ACHN (cell line): ENCODE measurements at places on chromosomes 2 and 18.

- DNase-seq, result no peak
Observed at GRCh38 chr2:28038722-28039121, 148.2 kb downstream of the BABAM2 start.

DNA sequence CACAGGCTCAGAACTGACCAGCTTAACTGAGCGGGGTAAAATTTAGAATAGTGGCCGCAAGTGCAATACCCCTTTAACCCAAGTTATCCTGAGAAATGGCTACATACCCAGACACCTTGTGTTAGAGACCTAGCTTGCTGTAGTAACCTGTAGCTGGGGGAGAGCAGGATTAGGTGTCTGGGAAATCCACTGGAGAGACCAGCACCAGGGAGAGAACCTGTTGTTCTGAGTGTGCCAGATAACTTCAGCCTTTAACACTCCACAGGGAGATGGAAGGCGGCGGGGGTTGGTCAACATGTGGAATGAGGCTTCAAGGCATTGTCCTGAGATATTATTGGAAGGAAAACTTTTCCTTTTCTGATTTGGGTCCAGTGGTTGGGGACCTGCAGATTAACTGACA, 356.0 kb downstream of the PTPRM start:
- no peak for DNase-seq

GRCh38 chr2:148501545-148501944, 143.0 kb upstream of the EPC2 start:
- DNase-seq, result no peak

DNA sequence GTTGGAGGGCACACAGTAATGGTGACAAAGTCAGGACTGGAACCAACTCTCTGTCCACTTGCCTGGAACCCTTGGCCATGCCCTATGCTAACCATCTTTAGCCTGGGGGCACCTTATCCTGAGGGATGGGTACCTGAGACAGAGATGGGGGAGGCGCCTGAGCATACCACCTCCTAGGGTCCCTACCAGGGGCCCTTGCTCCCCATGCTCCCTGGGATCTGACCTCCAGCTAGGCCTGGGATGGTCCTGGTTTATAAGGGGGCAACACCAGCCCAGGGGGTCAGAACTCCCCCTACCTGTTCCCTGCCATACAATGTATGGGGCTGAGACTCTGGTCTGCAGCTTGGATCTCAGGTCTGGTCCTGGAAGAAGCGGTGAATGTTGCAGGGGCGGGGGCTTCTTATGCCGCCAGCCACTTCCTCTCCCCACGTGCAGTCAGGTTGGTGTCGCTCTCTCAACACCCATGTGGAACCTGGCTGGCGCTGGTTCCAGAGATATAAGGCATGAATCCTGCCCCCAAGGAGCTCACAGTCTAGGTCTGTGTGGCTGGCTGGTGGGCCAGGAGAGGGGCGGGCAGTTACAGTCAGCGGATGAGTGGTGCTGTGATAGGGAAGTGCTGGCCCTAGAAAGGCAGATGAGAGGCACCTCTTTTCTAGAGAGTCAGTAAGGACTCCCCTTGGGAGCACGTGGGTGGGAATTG, 3.8 kb upstream of the TOGARAM2 start:
- no peak for DNase-seq

- peak; percentile 56 for DNase-seq
Observed at GRCh38 chr2:100742277-100743254, 77.4 kb upstream of the NPAS2 start.

DNA sequence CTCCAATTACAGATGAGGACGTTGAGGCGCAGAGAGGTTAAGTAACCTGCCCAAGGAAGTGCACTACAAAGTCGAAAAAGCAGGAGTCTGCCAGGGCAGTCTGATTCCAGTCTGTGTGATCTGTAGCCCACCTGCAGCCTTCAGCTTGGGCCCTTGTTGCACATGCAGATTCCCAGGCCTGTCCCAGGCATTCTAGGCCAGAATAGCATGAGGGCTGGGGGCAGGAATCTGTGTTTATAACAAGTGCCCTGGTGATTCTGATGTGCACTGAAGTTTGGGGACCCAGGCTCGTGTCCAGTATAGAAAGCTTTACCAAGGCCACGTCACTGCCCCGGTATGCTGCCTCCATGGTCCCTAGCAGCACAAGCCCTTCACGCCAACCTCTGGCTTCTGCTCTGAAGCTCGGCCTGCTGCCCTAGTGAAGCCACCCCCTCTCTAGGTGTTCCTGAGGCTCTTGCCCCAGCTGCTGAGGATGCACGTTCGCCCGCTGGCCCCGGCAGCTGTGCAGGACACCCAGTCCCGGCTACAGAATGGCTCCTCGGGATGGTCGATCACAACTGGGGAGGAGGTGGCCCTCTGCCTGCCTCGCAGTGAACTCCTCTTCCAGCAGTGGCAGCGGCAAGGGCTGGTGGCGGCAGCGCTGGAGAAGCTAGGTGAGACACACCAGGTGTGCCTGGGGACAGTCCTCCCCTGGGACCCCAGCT, 4.6 kb downstream of the CHRNG start:
- no peak for DNase-seq

- DNase-seq, result no peak
Observed at GRCh38 chr2:209526561-209526960, 102.7 kb downstream of the MAP2 start.

GRCh38 chr2:239256350-239256743, 144.5 kb downstream of the HDAC4 start:
- DNase-seq, result no peak

GRCh38 chr2:72145658-72146329, 1.9 kb downstream of the CYP26B1 start:
- DNase-seq, result no peak
